ENCODE measurements at places on chromosomes 7 and 10.
A peak's percentile ranks its signal among the peaks of the same experiment; 100 is the strongest.

DNA sequence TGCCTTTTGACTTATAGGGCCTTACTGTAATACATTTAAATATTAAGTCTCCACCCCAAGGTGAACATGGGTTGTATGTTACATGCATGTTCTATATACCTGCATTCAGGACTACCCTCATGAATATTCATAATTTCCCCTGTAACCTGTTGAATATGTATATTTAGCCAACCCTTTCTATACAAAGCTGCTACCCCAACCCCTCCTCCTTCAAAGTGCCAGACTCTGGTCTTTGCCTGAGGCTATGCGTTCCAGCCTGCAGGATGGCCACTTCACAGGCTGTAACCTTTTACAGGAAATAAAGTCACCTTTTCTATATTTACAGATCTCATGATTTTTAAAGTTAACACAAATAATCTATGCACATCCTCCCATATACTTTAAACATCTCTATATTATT lies 10.1 kb upstream of the UNC5B start:
- DNase-seq = no peak

DNA sequence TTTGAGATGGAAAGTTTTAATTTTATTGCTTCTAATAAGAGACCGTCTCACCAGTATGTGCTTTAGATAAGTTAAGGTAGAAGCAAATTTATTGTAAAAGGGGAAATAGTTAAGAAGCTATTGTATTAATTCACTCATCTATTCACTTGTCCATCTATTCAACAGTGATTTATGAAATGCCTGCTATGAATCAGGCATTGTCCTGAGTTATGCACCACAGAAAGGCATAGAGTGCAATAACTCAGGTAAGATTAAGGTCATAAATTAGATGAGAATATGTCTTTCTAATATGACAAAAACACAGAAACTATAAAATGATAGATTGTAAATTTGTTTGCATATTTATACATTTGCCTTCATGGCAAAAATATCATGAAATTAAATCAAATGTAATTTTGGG lies 379.3 kb upstream of the PCDH15 start:
- no peak for DNase-seq

DNA sequence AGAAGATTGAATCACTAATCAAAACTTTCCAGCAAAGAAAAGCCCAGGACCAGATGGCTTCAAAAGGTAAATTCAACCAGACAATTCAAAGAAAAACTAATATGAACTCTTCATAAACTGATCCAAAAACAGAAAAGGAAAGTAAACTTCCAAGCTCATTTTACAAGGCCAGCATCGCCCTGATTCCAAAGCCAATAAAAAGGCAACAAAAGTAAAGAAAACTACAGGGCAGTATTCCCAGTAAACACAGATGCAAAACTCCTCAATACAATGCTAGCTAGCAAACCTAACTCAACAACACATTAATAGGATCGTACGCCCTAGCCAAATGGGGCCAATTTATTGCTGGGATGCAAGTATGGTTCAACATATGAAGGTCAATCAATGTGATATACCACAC lies 53.1 kb downstream of the RNF32 start:
- no peak for DNase-seq

GRCh38 chr10:70772627-70773026 lies 12.6 kb downstream of the TBATA start:
- DNase-seq = no peak

- no peak for DNase-seq
Measured at GRCh38 chr7:130385600-130386066, 5.3 kb downstream of the CPA1 start.

GRCh38 chr10:123101872-123102271 lies 33.9 kb upstream of the HMX3 start:
- DNase-seq = no peak

GRCh38 chr10:113003052-113003451 lies 53.0 kb downstream of the TCF7L2 start:
- no peak for DNase-seq

GRCh38 chr10:132520177-132520811 lies 17.3 kb upstream of the INPP5A start:
- DNase-seq = no peak

DNA sequence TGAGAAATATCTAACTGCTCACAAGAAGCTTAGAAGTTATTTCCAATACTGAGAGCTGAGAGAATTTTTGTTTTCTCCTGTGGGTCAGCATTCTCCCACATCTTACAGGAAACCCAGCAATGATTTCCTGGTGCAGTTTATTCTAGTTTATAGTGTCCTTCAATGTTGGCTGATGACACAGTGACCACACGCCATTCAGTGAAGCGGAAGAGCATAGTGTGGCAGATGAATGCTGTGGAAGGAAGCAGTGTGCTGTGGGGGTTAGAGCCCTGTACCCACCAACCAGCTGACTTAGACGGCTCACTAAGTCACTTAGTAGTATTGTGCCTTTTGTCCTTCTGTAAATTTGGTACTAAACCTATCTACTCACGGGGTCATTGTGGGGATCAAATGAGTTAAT lies 1.4 kb upstream of the TMEM26 start:
- no peak for DNase-seq

DNA sequence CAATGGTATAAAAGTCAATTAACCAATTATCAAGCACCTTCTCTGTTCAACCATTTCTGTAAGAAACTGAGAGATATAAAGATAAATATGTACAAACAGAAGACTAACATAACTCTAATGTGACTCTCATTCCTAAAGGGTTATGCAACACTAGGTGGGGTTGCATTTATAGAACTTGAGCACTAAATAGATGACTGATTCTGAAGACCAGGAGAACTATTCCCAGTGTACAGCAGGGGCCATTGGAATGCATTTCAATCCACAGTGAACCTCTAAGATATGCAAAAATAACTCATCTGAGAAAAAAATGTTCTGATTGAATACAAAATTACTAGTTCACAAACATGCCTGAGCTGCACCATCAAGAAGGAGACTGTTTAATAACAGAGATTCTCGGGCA lies 341.2 kb upstream of the STEAP1 start:
- DNase-seq = no peak

GRCh38 chr10:15869935-15870334 lies 9.6 kb upstream of the MINDY3 start:
- DNase-seq = no peak

GRCh38 chr10:97426776-97427570 lies 982 bp downstream of the PGAM1 start:
- no peak for DNase-seq

- no peak for DNase-seq
Measured at GRCh38 chr7:11540271-11540761, 291.7 kb downstream of the THSD7A start.

DNA sequence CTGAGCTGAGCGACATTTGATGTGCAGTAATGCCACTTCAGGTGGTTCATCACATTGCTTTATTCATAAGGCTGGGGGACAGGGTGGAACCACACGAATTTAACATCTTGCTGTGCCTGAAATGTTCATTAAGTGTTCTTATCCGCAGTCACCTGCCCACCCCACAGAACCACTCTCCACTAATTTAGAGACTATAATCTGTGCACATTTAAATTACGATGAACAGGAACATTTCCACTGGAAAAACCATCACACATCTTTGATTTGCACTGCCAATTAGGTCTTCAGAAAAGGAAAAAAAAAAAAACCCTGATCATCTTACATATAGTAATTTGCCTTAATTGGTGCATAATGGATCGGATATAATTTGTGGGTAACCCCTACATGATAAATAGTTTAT lies 2.3 kb downstream of the CDCA7L start:
- DNase-seq = no peak

- no peak for DNase-seq
Measured at GRCh38 chr10:59648711-59649201, 60.9 kb downstream of the SLC16A9 start.

GRCh38 chr7:5330288-5330687 lies 47.5 kb downstream of the SLC29A4 start:
- DNase-seq = no peak

GRCh38 chr7:106281585-106282318 lies 3.0 kb downstream of the NAMPT start:
- no peak for DNase-seq

GRCh38 chr7:71308096-71308495 lies 176.2 kb downstream of the GALNT17 start:
- DNase-seq = peak; percentile 18

DNA sequence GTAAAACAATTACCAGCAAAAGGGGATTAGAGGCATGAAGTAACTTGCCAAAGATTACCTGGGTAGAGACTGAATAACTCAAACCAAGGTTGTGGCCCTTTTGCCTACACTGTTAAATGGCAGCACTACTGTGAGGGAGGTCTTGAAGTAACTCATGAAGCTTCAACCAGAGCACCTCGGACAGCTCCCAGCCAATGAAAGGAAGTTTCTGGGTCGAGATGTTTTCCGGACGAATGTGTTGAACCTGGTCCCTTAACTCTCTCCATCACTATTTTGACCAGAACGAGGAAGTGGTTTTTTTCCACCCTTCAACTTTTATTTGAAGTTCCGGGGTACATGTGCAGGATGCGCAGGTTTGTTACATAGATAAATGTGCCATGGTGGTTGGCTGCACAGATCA lies 133.6 kb upstream of the PRKCQ start:
- DNase-seq = no peak

DNA sequence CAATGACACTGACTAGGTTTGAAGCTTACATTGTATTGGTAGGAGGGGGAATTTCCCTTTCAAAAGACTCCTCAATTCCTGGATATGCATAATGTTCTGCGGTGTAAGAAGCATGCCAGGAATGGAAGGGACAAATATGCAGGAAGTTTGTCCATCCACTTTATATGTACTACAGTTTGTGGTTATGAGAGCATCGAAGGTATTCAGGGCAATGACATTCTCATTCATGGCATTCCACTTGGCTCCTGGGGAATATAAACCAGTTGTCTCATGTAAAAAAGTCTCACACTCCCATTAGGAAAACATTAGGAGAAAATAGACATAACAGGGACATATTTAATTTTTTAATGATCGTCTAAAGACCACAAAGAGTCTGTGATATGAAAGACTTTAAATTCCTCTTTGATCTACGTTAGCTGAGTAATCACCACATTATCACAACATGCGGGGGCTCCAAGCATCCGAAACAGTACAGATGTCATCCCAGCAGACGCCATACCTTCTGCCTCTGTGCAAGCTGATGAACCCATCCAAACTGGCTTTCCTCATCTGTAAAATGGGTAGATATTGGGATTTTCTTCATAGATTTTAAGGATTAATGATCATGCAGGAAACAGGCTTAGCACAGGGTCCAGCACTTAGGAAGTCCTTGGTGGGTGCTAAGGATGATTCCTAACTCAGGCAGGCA lies 675.3 kb downstream of the INHBA start:
- DNase-seq = no peak

GRCh38 chr10:13161857-13162271 lies 506 bp downstream of the MCM10 start:
- DNase-seq = no peak
